ENCODE measurements at places on chromosomes 11 and 22.

DNA sequence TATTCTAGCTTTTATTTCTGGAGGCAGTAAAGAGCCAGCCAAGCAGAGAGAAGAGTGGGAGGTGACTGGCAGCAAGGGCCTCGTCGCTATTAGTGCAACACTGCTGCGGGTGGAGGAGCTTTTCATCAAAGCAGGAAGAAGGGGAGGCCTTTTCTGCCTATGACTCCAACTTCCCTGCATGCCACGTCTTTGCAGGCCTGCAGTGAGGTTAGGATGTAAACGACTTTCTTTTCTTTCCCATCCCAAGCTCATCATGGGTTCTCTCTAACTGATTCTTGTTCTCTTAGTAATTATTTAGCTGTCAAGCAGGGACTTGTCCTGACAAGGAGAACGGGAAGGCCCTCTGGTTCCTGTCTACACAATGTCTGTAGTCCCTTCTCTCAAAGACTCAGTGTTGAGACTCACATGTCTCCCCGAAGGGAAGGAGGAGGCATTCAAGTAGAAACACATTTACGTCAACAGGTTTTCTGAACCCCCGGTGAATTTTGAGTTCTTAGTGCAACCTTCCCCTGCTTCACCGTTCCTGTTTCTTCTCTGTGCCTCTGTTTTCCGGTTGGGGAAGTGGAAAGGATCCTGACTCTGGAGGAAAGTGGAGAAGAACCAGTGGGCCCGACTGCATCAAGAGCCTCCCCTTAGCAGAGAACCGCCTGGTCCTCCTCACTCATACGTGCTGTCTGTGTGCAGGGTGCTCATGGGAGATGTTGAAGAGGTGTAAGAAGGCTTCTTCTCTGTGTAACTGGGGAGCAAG, 56.9 kb downstream of the PACS1 start:
- DNase-seq = peak; percentile 53

DNA sequence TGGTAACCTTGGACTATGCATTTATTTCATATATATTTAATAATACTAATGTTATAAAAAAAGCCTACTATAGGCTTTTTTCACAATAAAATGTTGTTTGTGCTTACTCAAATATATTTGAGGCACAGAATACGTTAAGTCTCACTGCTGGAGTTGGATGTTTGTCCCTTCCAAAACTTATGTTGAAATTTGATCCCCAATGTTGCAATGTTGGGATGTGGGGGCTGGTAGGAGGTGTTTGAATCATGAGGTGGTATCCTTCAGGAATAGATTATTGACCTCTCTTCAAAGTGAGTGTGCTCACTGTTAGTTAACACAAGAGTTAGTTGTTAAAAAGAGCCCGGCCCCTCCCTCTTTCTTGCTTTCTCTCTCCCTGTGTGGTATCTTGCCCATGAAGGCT, 1295.9 kb downstream of the JRKL start:
- DNase-seq = no peak

DNA sequence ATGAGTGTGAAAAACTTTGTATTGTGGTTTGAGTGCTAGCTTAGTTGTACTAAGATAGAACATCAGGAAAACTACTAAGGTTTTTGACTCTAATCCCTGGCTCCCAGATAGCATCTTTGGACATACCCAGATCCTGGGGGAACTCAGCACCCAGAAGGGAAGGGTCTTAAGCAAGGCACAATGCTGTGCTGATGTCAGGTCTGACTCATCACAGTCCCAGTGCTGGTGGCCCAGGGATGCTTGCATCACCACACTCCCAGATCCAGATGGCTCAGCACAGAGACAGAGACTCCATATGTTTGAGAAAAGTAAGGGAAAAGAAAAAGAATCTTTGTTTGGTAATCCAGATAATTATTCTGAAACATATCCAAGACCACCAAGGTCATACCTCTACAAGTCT, 18.3 kb upstream of the OR56A3 start:
- DNase-seq = no peak

GRCh38 chr11:109486129-109486528, 64.1 kb downstream of the C11orf87 start:
- DNase-seq = no peak

DNA sequence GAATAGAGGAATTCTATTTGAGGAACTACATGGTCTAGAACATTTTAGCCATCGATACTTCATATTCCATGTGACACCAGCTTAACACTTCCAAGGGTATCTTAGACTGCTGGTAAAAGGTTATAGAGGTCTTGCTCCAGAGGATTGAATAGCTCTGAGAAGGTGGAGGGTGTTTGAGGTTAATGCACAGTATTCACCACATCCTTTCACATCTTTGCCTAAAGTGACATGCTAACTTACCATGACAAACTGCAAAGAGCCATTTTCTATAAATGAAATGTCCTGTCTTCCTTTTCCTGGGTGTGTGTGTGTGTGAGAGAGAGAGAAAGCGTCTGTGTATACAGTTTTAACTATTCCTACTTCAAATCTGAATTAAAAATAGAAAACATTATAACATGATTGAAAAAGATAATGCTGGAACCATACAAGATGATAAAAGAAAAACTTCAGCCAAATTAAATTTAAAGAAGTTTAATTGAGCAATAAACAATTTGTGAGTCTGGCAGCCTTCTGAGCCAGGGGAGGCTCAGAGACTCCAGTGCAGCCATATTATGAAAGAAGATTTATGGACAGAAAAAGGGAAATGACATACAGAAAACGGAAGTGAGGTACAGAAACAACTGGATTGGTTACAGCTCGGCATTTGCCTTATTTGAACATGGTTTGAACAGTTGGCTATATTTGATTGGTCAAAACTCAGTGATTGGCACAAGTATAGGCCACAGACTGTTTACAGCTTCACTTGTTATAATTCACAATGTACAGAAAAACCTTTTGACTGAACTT, 320.9 kb upstream of the CCDC179 start:
- DNase-seq = no peak

DNA sequence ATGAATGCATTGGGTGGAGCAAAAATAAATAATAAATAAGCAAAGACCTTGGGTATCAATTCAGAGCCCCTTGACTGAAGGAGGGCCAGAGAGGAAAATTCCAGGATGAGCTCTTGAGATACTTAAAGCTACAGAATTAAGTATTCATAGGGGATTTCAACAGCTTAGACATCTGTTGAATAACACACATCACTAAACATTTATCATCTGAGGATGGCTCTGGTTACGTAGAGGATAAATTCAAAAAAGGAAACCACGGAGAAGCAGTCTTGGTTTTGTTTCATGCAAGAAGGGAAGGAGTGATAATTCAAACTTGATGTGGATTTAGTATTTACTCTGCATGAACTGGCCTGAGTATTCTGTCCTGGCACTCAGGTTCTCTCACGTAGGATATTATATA, 29.8 kb downstream of the ARHGAP42 start:
- no peak for DNase-seq

- DNase-seq = no peak
These were observed 51.6 kb upstream of the GDPD4 start for GRCh38 chr11:77353131-77353530.

DNA sequence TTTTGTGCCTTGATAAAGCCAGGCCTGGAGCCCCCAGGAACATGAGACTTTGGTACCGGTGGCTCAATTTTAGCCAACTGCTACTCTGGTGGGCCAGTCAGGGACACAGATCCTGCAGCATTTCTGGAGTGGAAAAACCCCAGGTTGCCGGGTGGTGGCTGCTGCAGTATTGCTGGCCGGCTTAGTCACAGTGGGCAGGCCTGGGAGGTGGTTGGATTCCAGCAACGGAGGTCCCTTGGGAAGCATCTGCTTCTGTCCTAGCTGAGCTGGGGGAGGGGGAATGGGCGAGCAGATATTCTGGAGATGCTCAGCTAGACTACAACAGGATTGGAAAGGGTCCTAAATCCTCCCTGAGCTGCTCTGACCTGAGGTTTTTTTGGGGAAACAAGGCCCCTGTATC, 31.6 kb upstream of the ACCSL start:
- no peak for DNase-seq

GRCh38 chr22:29093501-29094300, 20.9 kb downstream of the KREMEN1 start:
- no peak for DNase-seq

DNA sequence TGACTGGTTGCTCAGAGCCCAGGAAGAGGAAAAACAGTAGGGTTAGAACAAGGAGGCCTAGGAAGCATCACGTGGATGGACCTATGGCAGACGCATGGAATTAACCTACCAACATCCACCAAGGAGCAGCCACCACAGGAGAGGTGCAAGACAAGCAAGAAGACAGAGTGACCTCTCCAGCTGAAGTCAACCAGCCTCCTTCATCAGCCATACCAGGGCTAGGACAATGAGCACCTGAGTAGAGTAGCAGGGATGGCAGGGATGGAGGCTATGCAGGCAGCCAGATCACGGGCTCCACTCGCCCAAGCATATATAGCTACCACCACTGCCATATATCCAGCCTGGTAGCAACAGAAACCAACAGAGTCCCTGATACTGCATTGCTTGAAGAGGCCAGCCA, 202.1 kb upstream of the B3GAT1 start:
- no peak for DNase-seq

- no peak for DNase-seq
These were observed 89.8 kb upstream of the ZC3H12C start for GRCh38 chr11:110003426-110003825.

GRCh38 chr11:80024119-80024518, 583.3 kb upstream of the TENM4 start:
- DNase-seq = no peak

GRCh38 chr11:61481806-61482205, 26.7 kb upstream of the LRRC10B start:
- no peak for DNase-seq

DNA sequence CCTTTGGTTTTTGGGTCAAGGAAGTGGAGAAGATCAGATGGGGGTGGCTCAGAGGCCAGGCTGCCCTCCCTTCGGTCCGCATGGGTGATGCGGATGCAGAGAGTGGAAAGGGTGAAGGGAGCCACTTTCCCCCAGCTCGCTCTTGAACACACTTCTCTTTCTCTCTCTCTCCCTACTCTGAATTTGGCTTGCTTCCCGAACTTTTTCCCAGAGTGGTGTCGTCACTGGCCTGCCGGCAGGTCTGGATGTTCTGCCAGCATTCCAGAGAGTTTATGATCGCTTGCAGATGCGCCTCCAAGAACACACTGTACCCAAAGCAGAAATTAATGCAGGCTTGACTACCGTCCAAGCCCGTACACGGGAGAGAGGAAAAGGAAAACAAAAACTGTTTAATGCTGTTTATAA, 103.2 kb downstream of the ZBTB16 start:
- DNase-seq = no peak

- no peak for DNase-seq
These were observed 87.9 kb upstream of the CLPB start for GRCh38 chr11:72522186-72522585.

- DNase-seq = no peak
These were observed 7.2 kb downstream of the RAB36 start for GRCh38 chr22:23152238-23153114.

DNA sequence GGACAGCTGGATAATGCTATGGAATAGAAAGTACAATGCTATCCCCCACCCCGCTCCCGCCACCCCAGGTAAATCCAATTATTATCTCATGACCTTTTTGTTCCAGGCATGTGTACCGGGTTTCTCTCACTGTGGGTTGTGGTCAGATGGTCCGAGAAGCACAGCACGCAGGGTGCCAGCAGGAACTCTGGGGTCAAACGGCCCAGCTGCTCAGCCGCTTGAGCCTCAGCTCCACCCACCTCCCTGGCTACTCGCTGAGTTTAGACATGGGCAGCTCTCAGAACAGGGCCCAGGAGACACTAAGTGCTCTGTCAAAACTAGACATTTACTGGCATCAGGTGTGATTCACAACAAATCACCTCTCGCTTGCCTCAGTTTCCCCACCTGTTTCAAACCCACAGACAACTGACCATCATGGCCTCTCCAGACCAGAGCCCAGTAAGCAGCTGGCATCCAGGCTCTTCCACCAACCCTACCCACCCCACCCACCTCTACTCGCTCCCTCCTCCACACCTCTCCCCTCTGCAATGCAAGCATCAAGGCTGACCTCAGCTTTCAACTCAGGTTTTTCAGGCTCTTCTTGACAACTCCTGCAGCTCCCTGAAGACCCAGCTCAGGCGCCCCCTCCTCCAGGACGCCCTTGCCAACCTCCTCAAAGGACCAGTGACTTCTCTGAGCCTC, 13.0 kb upstream of the MFNG start:
- no peak for DNase-seq

- DNase-seq = no peak
These were observed 166.8 kb upstream of the MTMR2 start for GRCh38 chr11:96090711-96091110.

DNA sequence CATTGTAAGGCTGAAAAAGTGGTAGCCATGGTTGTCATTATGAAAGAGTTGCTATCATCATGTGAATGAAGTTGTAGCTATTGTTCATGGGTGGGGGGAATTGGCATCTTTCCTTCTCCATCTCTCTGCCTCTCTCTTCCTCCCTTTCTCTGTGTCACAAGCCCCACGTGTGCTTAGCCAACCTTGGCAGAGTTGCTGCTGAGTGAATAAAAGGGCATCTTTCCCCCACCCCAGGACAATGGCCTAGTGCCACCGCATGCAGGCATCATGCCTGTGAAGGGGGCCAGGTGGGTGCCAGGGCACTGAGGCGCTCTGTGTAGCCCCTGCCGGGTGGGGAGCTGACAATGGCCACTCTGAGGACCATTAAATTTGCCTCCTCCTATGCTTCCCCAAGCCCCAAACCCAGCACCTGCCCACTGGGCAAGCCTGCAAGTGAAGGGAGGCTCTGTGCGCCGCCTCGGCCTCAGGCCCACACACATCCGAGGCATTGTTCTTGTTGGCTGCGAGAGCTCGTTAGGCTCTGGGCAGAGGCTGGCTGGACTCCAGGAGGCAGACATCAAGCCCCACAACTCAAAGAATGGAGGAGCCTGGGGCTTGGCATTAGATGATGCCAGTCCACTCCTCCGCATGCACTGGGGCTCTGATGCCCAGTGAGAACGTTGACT, 103.9 kb downstream of the SEZ6L start:
- DNase-seq = no peak

DNA sequence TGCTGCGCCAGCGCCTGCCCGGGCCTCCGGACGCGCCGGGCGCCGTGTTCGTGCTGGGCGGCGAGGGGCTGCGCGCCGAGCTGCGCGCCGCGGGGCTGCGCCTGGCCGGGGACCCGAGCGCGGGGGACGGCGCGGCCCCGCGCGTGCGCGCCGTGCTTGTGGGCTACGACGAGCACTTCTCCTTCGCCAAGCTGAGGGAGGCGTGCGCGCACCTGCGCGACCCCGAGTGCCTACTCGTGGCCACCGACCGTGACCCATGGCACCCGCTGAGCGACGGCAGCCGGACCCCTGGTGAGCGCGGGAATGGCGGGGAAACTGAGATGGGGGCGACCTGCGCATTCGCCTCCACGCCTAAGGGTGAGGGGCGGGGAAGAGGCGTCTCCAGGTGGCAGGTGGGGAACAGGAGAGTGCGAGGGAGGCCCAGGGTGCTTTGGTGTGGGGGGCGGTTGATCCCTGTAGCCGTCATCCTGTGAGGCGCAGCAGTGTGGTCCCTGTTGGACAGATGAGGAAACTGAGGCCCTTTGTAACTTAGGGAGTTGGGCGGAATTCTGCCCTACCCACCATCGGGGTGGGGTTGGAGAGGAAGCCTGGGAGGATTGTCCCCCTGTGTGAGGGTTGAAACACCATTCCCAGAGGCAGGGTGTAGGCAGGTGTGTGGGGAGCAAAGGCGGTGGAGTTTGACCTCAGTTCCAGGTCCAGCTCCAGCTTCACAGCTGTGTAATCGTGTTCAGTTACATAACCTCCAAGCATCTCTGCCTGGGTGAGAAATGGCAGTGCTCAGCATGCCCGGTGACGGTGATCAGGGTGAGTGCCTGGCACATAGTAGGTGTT, 758 bp downstream of the PDXP start:
- DNase-seq = no peak

GRCh38 chr11:134659882-134660281, 247.8 kb upstream of the B3GAT1 start:
- DNase-seq = no peak

Data from T follicular helper cell (primary cell).